Hypothalamus (tissue), 51 donors: ENCODE measurements at places on chromosomes 5 and 9.

DNA sequence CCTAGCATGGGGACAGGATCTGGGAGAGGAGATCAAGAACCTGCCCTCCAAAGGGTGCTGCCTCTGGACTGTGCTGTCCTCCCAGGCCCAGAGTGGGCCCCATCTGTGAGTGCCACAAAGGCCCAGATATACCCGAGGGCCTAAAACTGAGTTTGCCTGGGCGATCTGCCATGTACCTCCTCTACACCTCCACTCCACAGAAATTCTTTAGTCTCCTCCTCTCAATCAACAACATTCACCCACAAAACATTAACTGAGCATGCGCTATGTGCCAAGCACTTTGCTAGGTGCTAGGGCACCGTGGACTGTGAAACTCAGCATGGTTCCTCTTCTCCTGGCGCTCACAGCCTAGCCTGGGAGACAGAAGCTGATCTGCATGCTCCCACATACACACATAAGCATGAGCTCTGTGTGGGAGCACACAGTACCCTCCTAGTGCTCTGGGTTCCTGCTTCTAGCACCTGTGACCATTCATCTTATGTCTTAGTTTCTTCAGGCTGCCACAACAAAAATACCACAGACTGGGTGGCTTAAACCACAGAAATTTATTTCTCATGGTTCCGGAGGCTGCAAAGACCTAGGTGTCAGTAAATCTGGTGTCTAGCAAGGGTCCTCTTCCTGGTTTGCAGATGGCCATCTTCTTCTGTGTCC lies 82.0 kb upstream of the FSTL4 start:
- DNase-seq = no peak

GRCh38 chr5:39633057-39633456 lies 208.3 kb upstream of the DAB2 start:
- DNase-seq = no peak

- DNase-seq = no peak
These were observed 41.4 kb downstream of the SYK start for GRCh38 chr9:90842996-90843395.

DNA sequence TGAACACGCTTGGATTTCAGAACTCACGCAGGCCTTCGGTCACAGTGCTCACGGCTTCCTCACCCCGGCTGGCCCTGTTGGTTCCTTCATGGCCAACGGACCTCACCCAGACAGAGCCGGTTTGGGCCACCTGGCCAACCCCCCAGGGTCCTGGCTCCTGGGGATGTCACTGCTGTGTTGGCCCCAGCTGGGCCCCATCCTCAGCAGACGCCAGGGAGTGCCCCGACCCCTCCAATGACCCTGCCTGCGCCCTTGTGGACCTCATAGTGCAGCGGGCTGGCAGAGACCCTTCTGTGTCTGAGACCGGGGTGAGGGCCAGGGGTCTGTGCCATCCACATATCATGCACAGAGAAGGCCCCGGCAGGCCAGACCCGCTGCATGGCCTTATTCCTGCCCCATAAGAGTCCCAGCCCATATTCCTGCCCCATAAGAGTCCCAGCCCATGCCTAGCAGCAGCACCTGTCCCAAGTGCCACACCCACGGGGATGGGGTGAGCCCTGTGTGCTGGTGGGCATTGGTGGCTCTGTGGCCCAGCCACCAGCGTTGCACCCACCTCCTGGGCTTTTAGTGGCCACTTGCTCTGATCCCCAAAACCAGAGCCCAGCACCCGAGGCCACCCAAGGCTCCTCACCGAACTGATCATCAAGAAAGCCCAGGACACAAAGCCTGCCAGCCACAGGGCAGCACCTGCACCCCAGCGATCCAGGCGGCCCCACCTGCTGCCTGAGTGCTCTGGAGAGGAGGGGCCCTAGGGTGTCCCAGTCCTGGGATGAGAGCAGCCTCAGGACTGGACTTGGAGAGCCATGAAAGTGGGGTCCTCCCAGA lies 1.3 kb upstream of the LPCAT1 start:
- DNase-seq = no peak
